Left ventricle myocardium inferior (tissue), 1 donor: ENCODE measurements at places on chromosomes 1 and 21. TPM values are rescaled to one million over a fixed set of nuclear protein-coding genes. Genes with fewer than 3 reads are reported as not detected.

- no peak for DNase-seq
Observed at GRCh38 chr21:28224191-28224726, 768.4 kb downstream of the LTN1 start.

- peak; percentile 33 for DNase-seq
Observed at GRCh38 chr21:31781737-31782136, 49.8 kb upstream of the SCAF4 start.

- no peak for DNase-seq
Observed at GRCh38 chr21:38945545-38946245, 140.0 kb downstream of the ETS2 start.

GRCh38 chr1:221044538-221044937, 165.3 kb downstream of the HLX start:
- DNase-seq = no peak

DNA sequence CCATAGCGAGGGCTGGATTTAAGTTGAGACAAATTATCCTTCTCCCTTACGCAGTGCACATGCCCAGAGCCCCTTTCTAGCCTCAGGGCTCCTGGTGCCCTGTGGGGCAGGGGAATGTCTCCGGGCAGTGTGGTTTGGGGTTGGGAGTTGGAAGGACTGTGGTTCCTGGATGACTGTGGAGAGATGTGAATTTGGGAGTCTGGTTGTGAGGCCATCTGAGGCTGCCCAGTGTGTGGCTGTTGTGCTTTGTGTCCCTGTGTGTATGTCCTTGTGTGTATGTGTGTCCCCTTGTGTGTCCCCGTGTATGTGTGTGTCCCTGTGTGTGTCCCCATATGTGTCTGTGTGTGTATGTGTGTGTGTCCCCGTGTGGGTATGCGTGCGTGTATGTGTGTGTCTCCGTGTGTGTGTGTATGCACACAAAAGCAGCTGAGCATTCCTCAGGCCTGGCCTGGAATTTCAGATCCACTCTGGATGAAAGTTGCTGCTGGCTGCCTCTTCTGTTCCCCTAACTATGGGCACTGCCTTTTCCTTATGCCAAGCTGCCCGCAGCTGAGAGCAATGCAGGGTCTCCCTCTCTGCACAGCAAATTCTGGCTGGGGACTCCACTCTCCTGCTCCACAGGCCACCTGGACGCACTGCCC, 65.4 kb downstream of the UBIAD1 start:
- DNase-seq = no peak

DNA sequence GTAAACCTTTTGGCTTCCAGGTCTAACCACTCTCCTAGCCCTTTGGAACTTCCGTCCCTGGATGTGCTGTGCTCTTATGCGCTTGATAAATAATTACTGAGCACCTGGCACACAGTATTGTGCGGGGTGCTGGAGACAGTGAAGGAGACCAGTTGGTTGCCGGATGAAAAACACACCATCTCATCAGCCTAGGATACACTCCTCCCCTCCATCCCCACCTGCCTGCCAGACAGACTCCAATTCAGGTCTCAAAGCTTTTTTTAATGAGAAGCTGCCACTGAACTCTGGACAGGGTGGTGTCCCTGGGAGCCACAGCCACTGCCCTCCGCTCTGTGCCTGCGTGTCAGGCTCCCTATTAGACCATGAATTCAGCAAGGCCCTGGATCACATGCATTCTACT, 9.2 kb downstream of the GNB1 start:
- DNase-seq = no peak

Gene NME7
- 13.1 TPM for total RNA-seq

- no peak for DNase-seq
Observed at GRCh38 chr1:17874710-17875109, 119.6 kb downstream of the ACTL8 start.

- DNase-seq = no peak
Observed at GRCh38 chr1:186878356-186878755, 49.6 kb downstream of the PLA2G4A start.

DNA sequence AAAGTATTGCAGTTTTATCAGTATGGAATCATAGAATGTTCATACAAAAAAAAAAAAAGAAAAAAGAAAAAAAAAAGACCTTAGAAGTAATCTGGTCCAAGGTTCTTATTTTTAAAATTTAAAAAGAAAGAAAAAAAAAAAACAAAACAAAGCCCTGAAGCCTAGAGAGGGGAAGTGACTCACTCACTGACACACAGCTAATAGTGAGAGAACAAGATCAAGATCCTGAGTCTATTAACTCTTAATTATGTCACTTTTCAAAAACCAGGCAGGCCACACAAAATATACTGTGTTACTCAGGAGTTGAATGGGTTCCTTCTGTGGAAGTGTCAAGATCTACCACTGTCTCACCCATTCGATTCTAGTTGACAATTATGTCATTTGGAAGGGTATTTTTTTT, 433.9 kb upstream of the DAB1 start:
- DNase-seq = no peak

GRCh38 chr1:63855942-63856341, 82.1 kb downstream of the ROR1 start:
- DNase-seq = no peak

DNA sequence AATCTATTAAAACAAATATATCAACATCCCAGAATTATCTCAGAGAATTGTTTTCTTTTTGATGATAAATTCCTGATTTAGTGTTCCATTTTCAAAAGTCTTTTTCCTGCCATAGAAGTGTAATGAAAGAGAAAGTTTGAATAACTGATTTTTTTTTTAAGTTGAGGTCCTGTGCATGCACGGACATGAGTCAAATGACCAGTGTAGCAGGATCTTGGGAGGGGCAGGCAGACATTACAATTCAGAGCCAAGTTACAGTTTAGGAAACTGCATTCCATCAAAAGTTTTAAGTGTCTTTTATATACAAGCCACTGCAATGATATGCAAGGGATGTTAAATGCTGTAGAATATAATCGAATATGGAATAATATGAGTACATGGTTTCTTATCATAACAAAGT, 227.5 kb downstream of the HMCN1 start:
- DNase-seq = no peak

- no peak for DNase-seq
Observed at GRCh38 chr1:186304982-186305949, 69.8 kb downstream of the TPR start.

GRCh38 chr1:77976433-77977076, 2.3 kb downstream of the FUBP1 start:
- no peak for DNase-seq

DNA sequence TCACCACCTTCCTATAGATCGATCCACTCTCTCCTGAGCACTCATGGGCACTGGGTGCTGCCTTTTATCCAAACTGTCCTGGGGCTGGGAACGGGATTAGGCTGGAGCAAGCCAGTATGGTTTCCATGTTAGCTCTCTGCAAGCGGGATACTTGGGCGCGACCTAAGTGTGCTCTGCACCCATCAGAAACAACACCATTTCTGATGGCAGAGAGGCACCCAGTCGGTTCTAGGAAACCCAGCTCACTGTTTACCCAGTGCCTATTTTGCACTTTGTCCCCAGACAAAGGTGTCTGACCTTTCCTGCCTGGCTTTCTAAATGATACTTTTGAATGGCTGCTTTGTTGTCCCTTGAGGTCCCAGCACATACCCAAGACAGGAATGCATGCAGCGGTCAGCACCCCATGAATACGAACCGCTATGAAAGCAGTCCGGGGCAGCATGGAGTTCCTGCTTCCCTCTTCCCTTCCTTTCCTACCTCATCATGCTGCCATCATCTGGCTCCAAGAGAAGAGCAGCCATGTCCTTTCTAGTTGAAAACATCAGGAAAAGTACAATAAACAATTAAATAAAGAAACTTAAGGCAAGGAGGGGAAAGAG, 83.9 kb downstream of the TRABD2B start:
- DNase-seq = no peak

Gene RIPPLY3
- not detected for total RNA-seq

- DNase-seq = no peak
Observed at GRCh38 chr1:12678350-12678749, 34.5 kb downstream of the AADACL4 start.

DNA sequence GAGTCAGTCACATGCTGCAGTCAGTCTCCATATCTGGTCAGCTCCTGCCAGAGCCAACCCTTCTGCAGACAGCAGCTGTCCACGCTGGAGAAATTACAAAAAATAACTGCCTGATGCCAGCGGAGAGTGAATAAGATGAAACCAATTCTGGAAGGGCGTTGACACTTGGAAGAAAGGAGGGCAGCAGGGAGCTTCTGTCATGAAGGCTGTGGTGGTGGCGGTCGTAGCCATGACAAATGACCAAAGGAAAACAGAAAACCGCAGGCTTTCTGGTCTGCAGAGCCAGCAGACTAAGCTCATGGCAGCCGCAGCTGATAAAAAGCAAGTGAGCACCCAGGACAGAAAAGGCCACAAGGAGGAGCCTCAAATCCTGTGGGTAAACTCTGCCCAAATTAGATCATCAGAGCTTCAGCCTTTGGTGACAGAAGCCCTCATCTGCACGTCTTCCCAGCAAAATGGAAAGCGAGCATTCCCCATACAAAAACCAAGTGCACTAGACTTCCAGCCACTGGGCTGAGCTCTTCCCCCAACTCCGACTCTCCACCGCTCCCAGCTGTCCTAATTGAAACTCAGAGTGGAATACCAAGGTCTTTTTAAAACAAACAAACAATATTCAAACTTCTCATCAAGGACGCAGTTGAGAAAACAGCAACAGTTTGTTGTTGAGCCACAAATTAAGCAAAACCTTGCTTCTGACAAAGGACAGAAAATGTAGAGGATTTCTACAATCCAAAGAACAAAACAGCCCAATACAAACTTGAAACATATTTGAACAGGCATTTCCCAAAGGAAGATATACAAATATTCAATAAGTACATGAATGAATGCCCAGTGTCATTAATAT, 28.7 kb downstream of the RSPH1 start:
- no peak for DNase-seq

Gene ZSCAN20
- total RNA-seq = 5.7 TPM

GRCh38 chr21:26912466-26912865, 54.4 kb downstream of the ADAMTS5 start:
- DNase-seq = no peak

Gene ETNK2
- total RNA-seq = 4.4 TPM

GRCh38 chr1:41657679-41658295, 173.3 kb upstream of the EDN2 start:
- no peak for DNase-seq

- no peak for DNase-seq
Observed at GRCh38 chr1:242132121-242132817, 133.4 kb upstream of the MAP1LC3C start.

GRCh38 chr1:87644579-87645190, 316.0 kb downstream of the LMO4 start:
- no peak for DNase-seq

DNA sequence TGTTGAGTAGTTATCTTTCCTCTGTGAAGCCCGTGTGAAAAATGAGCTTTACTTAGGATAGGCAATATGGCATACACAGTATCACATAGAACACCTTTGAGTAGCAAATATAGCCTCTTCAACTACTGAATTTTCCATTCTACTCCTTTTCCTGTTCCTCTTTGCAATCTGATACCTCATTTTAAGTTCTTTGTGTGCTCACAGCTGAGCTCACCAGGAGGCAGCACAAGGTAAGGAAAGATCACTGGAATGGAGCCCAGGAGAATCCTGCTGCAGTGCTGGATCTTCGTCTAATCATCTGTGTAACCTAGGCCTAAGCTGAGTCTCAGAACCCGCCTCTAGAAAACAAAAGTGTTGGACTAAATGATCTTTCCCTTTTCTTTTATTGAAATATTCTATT, 171.0 kb downstream of the LRRC40 start:
- no peak for DNase-seq

Gene NID1
- 40.4 TPM for total RNA-seq

Gene CELA3B
- not detected for total RNA-seq

DNA sequence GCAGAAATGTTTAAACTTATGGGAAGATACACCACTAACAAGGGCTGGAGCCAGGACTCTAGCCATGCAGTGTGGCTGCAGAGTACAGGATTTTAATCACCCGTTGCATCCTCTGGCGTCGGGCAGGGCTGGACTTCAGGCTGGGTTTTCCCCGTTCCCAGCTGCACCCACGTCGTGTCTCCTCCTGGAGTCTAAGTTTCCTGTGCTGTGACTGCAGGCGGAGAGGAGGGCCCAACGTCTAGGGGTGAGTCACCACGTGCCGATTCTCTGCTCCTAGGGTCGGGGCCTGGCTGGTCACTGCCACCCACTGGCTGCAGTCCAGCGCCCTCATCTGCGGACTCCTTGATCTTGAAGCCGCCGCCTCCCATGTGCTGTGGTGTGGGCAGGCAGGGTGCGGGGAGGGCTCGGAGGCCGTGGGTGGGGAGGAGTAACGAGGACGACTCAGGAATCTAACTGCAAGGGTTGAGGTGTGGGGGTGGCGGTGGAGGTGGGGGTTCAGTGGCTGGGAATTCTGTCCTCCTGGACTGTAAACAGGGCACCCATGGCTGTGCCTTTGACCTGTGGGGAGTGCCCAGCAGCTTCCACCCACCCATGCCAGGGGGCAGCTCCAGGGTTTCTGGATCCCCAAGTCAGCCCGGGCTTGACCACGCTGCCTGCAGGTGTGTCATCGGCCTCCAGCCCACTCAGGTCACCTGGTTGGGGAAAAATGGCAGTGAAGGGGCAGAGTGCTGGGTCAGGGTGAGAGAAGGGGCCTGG, 77.8 kb downstream of the ALPL start:
- peak; percentile 47 for DNase-seq

DNA sequence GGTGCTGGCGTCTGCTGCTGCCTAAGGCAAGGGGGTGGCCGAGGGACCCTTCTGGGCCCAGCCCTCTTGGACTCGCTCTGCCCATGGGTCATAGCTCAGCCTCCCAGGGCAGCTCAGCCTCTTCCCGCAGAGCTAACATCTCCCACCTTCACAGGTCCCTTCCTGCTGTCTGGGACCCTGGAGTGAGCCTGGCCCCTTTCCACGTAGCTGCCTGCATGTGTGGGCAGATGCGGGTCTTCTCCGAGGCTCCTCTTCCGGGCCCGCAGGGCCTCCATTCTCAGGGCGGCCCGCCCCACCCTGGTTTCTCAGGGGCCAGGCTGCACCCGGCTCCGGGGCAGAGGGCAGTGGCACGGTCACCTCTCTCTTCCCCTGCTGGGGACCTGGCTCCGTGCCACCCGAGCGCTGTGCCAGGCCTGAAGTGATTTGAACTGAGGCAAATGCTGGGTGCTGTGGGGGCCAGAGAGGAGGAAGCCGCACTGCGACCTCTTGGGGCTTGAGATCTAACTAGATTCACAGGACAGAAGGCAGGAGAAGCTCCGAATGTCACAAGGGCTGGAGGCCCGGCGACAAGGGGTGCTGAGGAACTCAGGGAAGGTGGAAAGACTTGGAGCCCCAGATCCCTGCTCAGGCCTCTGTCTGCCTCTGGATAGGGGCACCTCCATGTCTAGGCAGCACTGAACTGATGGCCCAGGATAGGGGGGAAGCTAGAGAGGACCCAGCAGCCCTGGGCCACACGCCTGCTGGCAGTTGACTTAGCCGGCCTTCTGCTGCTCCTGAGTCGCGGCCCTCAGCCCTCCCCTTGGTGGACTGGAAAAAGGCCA, 40.7 kb downstream of the COQ8A start:
- DNase-seq = peak; percentile 75
